WTC11 (cell line): ENCODE measurements at places on chromosomes 2 and 18. TPM values are rescaled to one million over a fixed set of nuclear protein-coding genes. Genes with fewer than 3 reads are reported as not detected.

FZD7 gene
- total RNA-seq = 136 to 153 TPM (median 137 TPM) in 3 replicates

BBS5 gene
- 0.90 to 1.6 TPM (median 1.5 TPM) in 3 replicates for total RNA-seq

ACMSD gene
- not detected in 3 replicates for total RNA-seq

TCF23 gene
- 0.05 to 0.14 TPM (median 0.13 TPM) in 3 replicates for total RNA-seq

KCTD18 gene
- total RNA-seq = 4.9 to 6.7 TPM (median 5.7 TPM) in 3 replicates

PDE11A gene
- total RNA-seq = 0.13 to 0.53 TPM (median 0.53 TPM) in 3 replicates

ZNF407 gene
- total RNA-seq = 5.1 to 6.5 TPM (median 5.8 TPM) in 3 replicates

CROCC2 gene
- not detected in 3 replicates for total RNA-seq

MAP2 gene
- 3.7 to 7.6 TPM (median 3.7 TPM) in 3 replicates for total RNA-seq

MFSD2B gene
- 0.42 to 0.55 TPM (median 0.50 TPM) in 3 replicates for total RNA-seq

PXDN gene
- total RNA-seq = 146 to 166 TPM (median 157 TPM) in 3 replicates

FOXI3 gene
- 13.4 to 14.0 TPM (median 13.5 TPM) in 3 replicates for total RNA-seq

CRYGC gene
- total RNA-seq = not detected in 3 replicates

GPR35 gene
- total RNA-seq = 0.22 to 0.60 TPM (median 0.46 TPM) in 3 replicates

NEB gene
- 1.7 to 2.1 TPM (median 1.9 TPM) in 3 replicates for total RNA-seq

RAMP1 gene
- 0.62 to 1.2 TPM (median 1.0 TPM) in 3 replicates for total RNA-seq

VWA3B gene
- not detected in 3 replicates for total RNA-seq

SIGLEC15 gene
- total RNA-seq = 0.30 to 0.48 TPM in 2 of 3 replicates, not detected in the other

SOCS6 gene
- total RNA-seq = 12.2 to 16.5 TPM (median 14.5 TPM) in 3 replicates

SCYGR4 gene
- not detected in 3 replicates for total RNA-seq

SMIM21 gene
- not detected in 3 replicates for total RNA-seq

CD302 gene
- 1.4 to 2.5 TPM (median 1.8 TPM) in 3 replicates for total RNA-seq

EVX2 gene
- 0.05 TPM in 1 of 3 replicates, not detected in the others for total RNA-seq

C18orf54 gene
- 32.8 to 38.2 TPM (median 37.3 TPM) in 3 replicates for total RNA-seq

SLC35F5 gene
- total RNA-seq = 20.3 to 24.8 TPM (median 23.8 TPM) in 3 replicates

IL36G gene
- 0.32 TPM in 1 of 3 replicates, not detected in the others for total RNA-seq

DSG1 gene
- total RNA-seq = 0.07 to 0.09 TPM in 2 of 3 replicates, not detected in the other

RGPD4 gene
- 0.04 to 0.05 TPM in 2 of 3 replicates, not detected in the other for total RNA-seq

GAL3ST2 gene
- 0.73 to 0.98 TPM (median 0.78 TPM) in 3 replicates for total RNA-seq

DNAJC10 gene
- 103 to 109 TPM (median 103 TPM) in 3 replicates for total RNA-seq

SERPINB10 gene
- total RNA-seq = not detected in 3 replicates

SEC11C gene
- 44.3 to 49.5 TPM (median 45.9 TPM) in 3 replicates for total RNA-seq

KIF5C gene
- 58.0 to 73.5 TPM (median 60.6 TPM) in 3 replicates for total RNA-seq

ACSL3 gene
- total RNA-seq = 78.4 to 100 TPM (median 82.2 TPM) in 3 replicates

RAX gene
- total RNA-seq = 0.57 to 0.94 TPM (median 0.89 TPM) in 3 replicates

IL36A gene
- not detected in 3 replicates for total RNA-seq

DCDC2C gene
- not detected in 3 replicates for total RNA-seq

TLX2 gene
- total RNA-seq = 0.18 to 0.39 TPM (median 0.26 TPM) in 3 replicates

TANK gene
- 16.7 to 24.5 TPM (median 22.3 TPM) in 3 replicates for total RNA-seq

MBD5 gene
- 27.7 to 33.7 TPM (median 31.4 TPM) in 3 replicates for total RNA-seq

NFATC1 gene
- 17.6 to 20.2 TPM (median 17.6 TPM) in 3 replicates for total RNA-seq

ATP6V1B1 gene
- not detected in 3 replicates for total RNA-seq

PSMA8 gene
- total RNA-seq = not detected in 3 replicates

CD8B2 gene
- 0.09 TPM in 1 of 3 replicates, not detected in the others for total RNA-seq

INHA gene
- 1.1 to 1.8 TPM (median 1.4 TPM) in 3 replicates for total RNA-seq

NRP2 gene
- total RNA-seq = 19.5 to 41.0 TPM (median 19.9 TPM) in 3 replicates

UGT1A6 gene
- 0.53 TPM in 1 of 3 replicates, not detected in the others for total RNA-seq

EN1 gene
- not detected in 3 replicates for total RNA-seq

CDH7 gene
- total RNA-seq = 0.85 to 1.3 TPM (median 0.94 TPM) in 3 replicates

KCNG2 gene
- total RNA-seq = 0.34 to 0.62 TPM (median 0.50 TPM) in 3 replicates

VSNL1 gene
- total RNA-seq = 78.4 to 83.6 TPM (median 82.4 TPM) in 3 replicates

EPB41L3 gene
- 20.1 to 20.6 TPM (median 20.1 TPM) in 3 replicates for total RNA-seq

MYOM1 gene
- 0.35 to 0.64 TPM (median 0.53 TPM) in 3 replicates for total RNA-seq
